HFFc6 (cell line): ENCODE measurements at places on chromosomes 7 and 10. TPM values are rescaled to one million over a fixed set of nuclear protein-coding genes. Genes with fewer than 3 reads are reported as not detected.

SPDYE1 gene
- total RNA-seq: not detected in 3 replicates

- no peak for DNase-seq
- H3K4me1 ChIP-seq: peaks cover 25% of the 10 kb centered on the region
- peak within 1 kb of the TSS; percentile 63 for H3K4me3 ChIP-seq
- H3K36me3 ChIP-seq: no peaks in the 10 kb centered on the region
These were observed at the start of gene RBM20 for GRCh38 chr10:110643653-110644597. TSS of gene RBM20 (plus strand) at chr10:110644336. CDS start at chr10:110644455, 119 bp downstream.

DNA sequence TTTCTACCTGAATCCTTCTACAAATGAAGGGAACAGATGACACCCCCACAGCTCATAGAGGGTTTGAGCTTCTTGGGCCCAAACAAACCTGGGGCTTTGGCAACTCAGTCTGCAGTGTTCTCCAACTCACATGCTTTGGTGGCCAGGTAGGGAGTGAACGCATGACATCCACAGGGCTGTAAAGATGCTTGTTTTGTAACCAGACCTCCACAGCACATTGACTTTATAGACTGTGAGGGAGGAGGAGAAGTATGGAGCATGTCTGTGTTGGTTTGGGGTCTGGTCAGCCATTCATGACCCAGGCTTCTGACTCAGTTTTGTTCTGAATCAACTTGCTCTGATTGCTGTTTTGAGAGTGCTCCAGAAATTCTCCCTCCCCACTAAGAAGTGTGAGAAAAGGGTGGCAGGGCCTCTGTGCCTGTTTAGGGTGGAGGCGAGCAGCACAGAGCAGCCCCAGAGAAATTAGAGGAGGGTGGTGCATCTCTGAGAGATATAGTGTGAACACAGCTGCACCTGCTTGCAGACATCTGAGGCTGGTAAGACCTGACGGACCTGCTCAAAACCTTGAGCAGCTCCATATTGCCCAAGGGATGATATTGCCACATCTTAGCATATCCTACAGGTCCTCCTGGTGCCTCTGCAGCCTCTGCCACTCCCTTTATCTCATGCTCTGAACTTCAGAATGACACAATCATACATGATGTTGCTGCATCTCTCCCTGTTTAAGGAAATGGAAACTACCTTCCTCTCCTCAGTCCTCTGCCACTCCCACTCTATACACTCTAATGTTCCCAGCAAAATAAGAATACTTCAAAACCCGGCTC, 287.7 kb downstream of the ABCA13 start:
- no peaks in the 10 kb centered on the region for H3K4me1 ChIP-seq
- peaks cover 5% of the 10 kb centered on the region for H3K27me3 ChIP-seq
- no peak for DNase-seq
- no peaks in the 10 kb centered on the region for H3K36me3 ChIP-seq

DNA sequence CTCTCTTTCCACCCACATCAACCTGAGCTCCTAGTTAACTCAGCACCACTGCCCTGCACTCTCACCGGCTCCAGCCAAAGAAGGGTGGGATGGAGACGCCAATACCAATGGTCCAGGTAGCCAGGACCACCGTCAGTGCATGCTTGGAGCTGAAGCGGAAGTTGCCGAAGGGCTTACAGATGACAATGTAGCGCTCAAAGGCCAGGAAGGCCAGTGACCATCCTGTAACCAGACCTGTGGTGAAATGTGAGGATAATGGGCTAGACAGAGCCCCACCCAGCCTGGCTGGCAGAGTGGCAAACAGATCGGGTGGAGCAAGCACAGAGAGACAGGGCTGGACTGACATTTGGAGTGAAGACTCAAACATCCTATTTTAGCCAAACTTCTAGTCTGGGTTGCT, 673 bp downstream of the OPN1SW start:
- H3K27me3 ChIP-seq: peaks cover 21% of the 10 kb centered on the region
- H3K36me3 ChIP-seq: peaks cover 78% of the 10 kb centered on the region

DNA sequence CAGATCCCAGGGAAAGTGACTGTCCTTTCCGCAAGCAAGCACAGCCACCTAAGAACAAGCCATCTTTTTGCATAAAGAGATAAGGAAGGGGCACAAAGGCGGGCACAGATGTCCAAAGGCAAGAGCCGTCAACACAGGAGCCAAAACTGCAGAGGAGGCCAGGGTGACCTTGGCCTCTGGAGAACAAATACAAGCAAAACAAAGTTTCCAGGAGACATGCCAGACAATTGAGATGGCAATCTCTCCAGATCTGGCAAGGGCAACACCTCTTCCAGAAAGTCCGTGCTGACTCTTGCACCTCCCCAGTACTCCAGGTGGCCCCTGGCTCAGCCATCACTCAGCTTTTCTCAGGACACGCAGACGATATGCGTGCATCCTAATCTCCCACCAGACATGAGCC, 58.2 kb downstream of the TEX36 start:
- no peak overlapping the region for H3K27ac ChIP-seq
- H3K4me1 ChIP-seq: no peaks in the 10 kb centered on the region
- H3K4me3 ChIP-seq: no peak overlapping the region
- no peaks in the 10 kb centered on the region for H3K36me3 ChIP-seq
- peaks cover 24% of the 10 kb centered on the region for H3K27me3 ChIP-seq

DNA sequence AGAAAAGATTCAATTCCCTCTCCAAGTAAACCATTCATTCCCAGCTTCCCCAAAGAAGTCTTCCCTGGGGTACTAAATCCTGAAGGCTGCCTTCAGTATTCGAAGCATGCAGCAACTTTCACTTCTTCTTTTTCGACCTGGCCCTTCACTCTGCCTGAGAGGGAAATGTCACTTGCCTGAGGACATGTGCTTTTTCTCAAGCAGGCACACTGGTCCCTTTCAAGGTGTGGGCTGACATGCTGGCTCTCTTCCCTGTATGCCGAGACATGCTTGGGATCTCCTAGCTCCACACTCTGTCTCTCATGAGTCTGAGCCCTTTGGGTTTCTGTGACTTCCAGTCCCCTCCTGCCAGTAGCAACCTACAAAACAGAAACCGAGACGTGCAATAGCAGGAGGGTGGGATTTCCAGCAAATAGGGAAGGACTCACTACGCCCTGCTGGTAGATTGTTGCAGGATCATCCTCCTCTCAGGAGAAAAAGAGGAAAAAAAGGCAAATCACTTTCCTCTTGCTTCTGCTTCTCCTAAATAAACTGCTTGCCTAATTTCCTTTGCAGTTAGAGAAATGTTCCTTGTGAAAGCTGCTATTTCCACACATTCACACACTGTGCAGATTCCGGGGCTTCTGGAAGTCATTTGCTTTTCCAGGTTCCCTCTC, 33.5 kb downstream of the FIGNL1 start:
- no peaks in the 10 kb centered on the region for H3K36me3 ChIP-seq
- H3K27me3 ChIP-seq: peaks cover 4% of the 10 kb centered on the region
- no peak for DNase-seq
- H3K4me3 ChIP-seq: peak overlapping the region; percentile 38; the same call in 1 of the 2 replicates

GRCh38 chr7:6142871-6143380, 111.8 kb downstream of the ANKRD61 start:
- H3K4me3 ChIP-seq: no peak overlapping the region
- no peaks in the 10 kb centered on the region for H3K4me1 ChIP-seq
- peaks cover 3% of the 10 kb centered on the region for H3K27me3 ChIP-seq
- no peak for DNase-seq
- H3K36me3 ChIP-seq: peaks cover 35% of the 10 kb centered on the region

GRCh38 chr7:156504006-156504405, 136.6 kb upstream of the RNF32 start:
- no peak overlapping the region for H3K4me3 ChIP-seq
- no peak for DNase-seq
- H3K4me1 ChIP-seq: no peaks in the 10 kb centered on the region
- H3K27ac ChIP-seq: no peak overlapping the region
- H3K27me3 ChIP-seq: no peaks in the 10 kb centered on the region; the same call in 1 of the 2 replicates

AOC1 gene
- not detected in 3 replicates for total RNA-seq

GRCh38 chr7:129354428-129355157, 79.6 kb upstream of the STRIP2 start:
- H3K27ac ChIP-seq: no peak overlapping the region
- no peaks in the 10 kb centered on the region for H3K36me3 ChIP-seq
- no peak for DNase-seq
- H3K4me3 ChIP-seq: no peak overlapping the region
- H3K27me3 ChIP-seq: no peaks in the 10 kb centered on the region

GHRHR gene
- not detected in 3 replicates for total RNA-seq

DNA sequence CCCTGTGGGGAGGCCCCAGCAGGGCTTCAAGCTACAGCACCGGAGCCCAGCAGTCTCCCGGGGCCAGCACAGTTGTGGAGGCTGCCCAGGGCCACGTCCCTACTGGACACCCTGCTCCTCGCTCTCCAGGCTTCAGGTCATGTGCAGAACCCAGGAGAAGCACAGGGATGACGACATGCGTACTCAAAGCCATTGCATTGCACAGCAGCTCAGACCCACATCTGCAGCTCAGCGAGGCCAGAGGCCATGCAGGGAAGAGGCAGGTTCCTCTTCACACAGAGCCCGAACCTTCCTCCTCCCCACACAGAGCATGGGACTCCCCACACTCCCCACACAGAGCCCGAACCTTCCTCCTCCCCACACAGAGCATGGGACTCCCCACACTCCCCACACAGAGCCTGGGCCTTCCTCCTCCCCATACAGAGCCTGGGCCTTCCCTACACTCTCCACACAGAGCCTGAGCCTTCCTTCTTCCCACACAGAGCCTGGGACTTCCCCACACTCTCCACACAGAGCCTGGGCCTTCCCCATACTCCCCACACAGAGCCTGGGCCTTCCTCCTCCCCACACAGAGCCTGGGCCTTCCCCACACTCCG, 12.3 kb downstream of the CFAP46 start:
- peaks cover 4% of the 10 kb centered on the region; the same call in 1 of the 2 replicates for H3K27me3 ChIP-seq
- DNase-seq: no peak
- H3K4me3 ChIP-seq: no peak overlapping the region
- no peaks in the 10 kb centered on the region for H3K4me1 ChIP-seq
- H3K36me3 ChIP-seq: no peaks in the 10 kb centered on the region

DNA sequence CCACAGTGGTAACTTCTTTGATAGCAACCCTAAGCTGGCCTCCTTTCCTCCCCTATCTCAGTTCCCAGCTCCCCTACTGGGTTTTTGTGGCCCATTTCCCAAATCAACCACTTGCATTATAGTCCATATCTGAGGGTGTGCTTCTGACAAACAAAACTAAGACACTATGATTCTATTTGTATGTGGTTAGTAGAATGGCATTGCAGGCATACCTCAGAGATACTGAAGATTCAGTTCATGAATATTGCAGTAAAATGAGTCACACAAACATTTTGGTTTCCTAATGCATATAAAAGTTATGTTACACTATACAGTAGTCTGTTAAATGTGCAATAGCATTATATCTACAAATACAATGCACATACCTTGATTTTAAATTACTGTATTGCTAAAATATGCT, 15.4 kb upstream of the TMEM243 start:
- H3K36me3 ChIP-seq: no peaks in the 10 kb centered on the region
- no peak overlapping the region for H3K4me3 ChIP-seq
- peak; percentile 53 for DNase-seq
- H3K27me3 ChIP-seq: peaks cover 16% of the 10 kb centered on the region
- H3K27ac ChIP-seq: no peak overlapping the region

DNA sequence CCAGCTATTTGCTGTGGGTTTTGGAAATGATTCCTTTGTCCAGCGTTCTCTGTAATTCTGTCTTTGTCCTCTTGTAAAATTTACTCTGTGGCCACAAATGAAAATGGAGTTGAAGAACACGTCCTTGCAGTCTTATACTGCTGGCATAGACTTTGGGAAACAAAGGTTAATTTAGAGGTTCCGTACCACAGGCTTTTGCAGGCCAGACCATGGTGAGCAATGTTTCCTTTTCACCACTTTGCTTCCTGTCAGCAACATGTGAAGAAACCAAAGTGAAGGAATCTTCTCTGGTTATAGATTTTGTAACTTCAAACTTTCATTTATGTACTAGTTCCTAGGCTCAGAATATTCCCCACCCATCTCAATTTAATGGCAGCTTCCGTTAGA, 488.5 kb downstream of the MDFIC start:
- DNase-seq: no peak
- H3K27me3 ChIP-seq: no peaks in the 10 kb centered on the region
- no peak overlapping the region for H3K27ac ChIP-seq
- H3K36me3 ChIP-seq: no peaks in the 10 kb centered on the region
- no peaks in the 10 kb centered on the region for H3K4me1 ChIP-seq

HDAC9 gene
- total RNA-seq: 12.4 and 30.0 TPM in 2 replicates

HOXA4 gene
- 0.48 to 0.71 TPM (median 0.52 TPM) in 3 replicates for total RNA-seq

DNA sequence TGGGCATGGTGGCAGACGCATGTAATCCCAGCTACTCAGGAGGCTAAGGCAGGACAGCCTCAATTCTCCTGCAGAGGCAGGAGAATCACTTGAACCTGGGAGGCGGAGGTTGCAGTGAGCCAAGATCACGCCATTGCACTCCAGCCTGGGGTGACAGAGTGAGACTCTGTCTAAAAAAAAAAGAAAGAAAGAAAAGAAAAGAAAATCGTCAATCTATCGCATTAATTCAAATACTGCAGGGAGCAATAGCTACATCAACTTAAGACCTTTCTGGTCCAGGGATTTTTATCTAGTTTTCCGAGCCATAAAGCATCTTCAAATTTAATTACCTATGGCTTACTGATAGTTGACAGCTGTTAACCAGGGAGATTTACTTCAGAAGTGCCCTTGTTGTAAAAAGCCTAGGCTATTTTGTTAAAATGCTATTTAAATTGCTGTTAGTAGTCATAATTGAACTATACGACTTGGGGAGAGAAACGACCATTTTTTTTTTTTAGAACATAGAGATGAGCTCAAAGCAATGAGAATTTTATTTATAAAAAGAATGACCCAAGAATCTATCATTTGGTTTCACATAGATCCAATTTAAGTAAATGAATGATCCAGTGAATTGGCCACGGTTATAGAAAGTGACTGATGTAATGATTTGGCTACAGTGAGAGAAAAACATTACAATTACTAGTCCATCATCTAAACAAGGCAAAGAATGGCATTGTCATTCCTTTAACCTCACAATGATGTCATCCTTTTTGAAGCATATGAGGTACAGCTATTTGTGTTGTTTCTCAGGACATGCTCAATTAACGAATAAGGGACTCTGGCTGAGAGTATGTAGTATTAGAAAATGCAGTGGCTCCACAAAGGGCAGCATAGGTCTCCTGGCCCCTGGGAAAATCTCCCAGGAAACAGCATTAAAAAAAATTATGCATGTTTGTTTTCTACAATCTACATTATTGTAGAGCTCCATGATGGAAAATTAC, 85.3 kb downstream of the SEMA3C start:
- H3K27ac ChIP-seq: peak overlapping the region; percentile 24
- H3K4me3 ChIP-seq: no peak overlapping the region
- DNase-seq: peak; percentile 50
- H3K4me1 ChIP-seq: peaks cover 67% of the 10 kb centered on the region
- no peaks in the 10 kb centered on the region for H3K27me3 ChIP-seq

DNA sequence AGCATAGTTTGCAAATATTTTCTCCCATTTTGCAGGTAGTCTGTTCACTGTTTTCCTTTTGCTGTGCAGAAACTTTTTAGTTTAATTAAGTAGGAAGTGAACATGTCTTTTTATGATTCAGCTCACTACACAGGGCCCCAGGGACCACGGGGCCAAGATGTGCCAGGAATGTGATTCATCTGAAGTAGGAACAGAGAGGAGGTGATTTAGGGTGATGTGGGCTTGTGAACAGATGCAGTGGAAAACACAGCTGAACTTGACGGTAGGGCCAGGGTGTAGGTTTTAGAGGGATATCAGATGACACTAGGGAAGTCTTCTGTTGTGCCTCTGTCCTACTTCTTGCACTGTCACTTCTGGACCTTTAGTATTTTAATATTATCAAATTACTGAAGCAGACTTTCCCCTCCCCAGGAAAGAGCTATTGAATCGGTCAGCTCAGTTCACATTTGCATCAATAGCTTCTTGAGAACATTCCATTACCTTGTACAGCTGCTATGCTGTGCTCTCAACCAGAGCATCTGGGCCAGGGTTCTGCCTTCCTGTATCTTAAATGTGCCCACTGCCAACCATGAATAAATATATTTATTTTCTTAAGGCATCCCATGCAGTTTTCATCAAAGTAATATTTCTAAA, 96.9 kb downstream of the OSBPL3 start:
- DNase-seq: peak; percentile 65
- H3K36me3 ChIP-seq: peaks cover 58% of the 10 kb centered on the region
- H3K27me3 ChIP-seq: peaks cover 2% of the 10 kb centered on the region

SNX8 gene
- 44.6 to 67.0 TPM (median 45.7 TPM) in 3 replicates for total RNA-seq
